BJ (cell line): ENCODE measurements at places on chromosomes 3 and 15.

DNA sequence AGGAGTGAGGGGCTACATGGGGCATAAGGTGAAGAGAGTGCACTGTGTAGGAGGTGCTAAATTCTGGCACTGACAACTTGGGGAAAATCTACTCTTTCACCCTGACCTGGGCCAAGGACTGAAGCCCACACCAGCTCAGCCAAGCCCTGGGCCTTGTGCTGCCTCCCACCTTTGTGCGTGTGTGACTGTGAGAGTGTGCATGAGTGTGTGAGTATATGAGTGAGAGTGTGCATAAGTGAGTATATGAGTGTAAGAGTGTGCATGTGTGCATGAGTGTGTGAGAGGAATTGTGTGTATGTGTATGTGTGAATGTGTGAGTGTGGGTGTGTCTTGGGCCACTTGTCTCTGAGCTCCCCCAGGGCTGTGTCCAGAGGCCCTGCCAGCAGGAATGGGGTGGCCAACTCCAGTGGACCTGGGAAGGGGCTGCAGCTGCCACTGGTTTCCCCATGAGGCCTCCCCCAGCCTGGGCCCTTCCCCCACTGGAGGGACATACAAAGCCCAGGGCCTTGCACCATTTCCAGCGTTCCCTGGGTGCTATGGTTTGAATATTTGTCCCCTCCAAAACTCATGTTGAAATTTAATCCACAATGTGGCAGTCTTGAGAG is 15.2 kb downstream of the C3orf22 start:
- no peak for DNase-seq

GRCh38 chr3:99871231-99872045 is 53.8 kb downstream of the CMSS1 start:
- DNase-seq: no peak

- no peak for DNase-seq
Observed at GRCh38 chr3:127953091-127954035, 38.3 kb downstream of the KBTBD12 start.

DNA sequence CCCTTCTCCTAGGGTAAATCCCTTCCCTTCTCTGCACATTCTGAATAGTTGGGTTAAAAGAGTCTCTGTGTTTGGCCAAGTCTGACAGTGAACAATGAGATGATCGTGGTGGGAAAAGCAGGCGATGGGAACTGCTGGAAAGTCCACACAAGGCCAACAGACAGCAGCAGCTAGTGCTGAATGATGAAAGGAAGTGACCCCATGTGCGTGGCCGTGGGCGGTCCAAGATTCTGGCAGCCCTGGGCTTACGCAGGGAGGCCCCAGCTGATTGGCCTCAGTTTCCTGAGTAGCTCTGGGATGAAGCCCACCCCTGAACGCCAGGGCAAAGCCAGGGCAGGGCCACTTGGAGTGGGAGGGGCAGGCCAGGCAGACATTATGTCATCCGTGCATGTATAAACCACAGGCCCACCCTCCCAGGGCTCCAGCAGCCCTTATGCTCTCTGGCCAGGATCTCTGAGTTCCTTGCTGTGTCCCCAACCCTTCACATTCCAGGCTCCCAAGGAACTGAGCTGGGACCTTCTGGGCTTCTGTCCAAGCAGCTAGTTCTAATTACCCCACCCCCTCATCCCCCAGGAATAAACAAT is 57.8 kb downstream of the CDC25A start:
- DNase-seq: peak; percentile 70

- DNase-seq: no peak
Observed at GRCh38 chr3:44865272-44866035, 3.7 kb downstream of the TMEM42 start.

GRCh38 chr3:30667280-30667651 is 60.9 kb downstream of the TGFBR2 start:
- no peak for DNase-seq

- no peak for DNase-seq
Observed at GRCh38 chr3:188169830-188170455, 16.0 kb downstream of the LPP start.

DNA sequence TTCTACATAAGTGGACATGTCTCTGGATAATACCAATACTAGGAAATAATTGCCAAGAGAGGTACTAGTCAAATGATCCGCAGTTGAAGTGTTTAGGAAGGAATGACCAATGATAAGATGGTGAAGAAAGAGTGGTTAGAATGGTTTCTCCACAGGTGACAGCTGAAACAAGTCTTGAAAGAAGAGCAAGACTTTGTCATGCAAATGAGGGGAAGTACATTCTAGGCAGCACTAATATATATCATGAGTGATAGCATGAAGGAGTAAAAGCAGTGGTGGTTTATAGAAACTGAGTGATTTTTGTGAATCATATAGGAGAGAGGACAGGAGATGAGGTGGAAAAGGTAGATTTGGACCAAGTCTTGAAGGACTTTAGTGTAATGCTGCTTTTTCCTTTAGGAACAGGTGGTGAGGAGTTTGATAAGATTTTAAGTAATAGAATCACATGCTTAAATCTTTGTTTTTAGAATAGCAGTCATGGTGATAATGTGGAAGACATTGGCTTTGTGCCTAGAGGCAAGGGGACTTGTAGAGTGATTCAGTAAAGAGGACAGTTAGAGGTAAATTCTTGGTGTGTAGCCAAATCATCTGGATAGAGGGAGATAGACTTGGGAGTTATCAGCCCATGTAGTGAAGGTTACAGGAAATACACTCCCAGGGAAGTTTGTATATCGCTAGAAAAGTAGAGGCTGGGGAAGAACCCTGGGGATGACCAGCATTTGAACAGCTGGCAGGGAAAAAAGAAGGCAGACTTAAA is 31.9 kb downstream of the SLMAP start:
- DNase-seq: no peak

DNA sequence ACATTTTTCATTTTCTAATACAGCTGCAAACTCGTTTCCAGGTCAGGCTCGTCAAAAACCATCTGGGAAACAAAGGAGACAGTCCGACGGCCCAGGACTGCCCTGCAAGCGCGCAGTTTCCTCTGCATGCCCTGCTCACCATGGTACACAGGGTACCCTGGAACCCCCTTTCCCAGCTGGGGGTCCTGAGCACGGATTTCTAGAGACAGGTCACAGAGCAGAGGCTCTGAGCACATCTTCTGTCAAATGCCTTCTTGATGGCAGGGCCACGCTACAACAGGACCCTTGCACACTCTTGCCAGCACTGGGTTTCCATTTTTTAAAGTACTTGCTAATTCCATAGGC is 8.1 kb downstream of the ZXDC start:
- no peak for DNase-seq

GRCh38 chr15:62883938-62884479 is 158.5 kb upstream of the TPM1 start:
- peak; percentile 99 for DNase-seq

GRCh38 chr3:69385723-69386555 is at the start of gene FRMD4B:
TSS of gene FRMD4B (minus strand) at chr3:69386088. CDS start at chr3:69385989, 99 bp downstream.
- DNase-seq: no peak

DNA sequence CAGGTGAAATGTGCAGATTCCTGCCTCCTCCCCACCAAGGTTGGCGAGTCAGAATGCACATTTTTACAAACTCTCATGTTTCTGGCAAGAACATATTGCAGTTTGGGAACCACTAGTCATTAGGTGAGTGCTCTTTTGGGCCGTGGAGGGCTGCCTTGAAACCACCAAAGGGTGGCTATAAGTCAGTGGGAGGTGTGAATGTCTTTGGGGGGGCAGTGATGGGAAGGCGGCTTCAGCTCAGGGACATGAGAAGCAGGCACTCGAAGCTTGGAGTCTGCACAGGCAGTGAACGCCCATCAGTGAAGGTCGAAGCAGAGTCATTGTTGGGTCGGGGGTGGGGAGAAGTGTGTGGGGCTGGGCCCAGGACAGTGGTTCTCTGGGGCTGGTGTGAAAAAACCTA is 1.1 kb downstream of the NOX5 start:
- no peak for DNase-seq

GRCh38 chr3:124174476-124174875 is 182.6 kb upstream of the ROPN1 start:
- DNase-seq: no peak

- DNase-seq: no peak
Observed at GRCh38 chr15:25735550-25736384, 127.4 kb downstream of the ATP10A start.

GRCh38 chr15:96334017-96334704 is 3.7 kb downstream of the NR2F2 start:
- no peak for DNase-seq

DNA sequence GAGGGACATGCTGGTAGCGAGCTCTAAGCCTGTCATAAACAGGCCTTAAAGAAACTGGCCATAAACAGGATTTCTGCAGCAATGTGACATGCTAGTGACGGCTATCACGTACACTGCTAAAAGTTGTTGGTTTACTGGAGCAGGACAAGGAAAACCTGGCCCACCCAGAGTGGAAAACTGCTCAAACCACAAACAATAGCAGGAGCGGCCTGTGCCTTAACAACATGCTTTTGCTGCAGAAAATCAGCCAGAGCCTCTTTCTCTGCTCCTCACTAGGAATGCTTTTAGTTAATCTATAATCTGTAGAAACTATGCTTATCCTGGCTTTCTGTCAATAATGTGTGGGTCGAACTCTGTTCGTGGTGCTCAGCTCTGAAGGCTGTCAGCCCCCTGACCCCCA is 202.9 kb upstream of the UBE3A start:
- DNase-seq: no peak

DNA sequence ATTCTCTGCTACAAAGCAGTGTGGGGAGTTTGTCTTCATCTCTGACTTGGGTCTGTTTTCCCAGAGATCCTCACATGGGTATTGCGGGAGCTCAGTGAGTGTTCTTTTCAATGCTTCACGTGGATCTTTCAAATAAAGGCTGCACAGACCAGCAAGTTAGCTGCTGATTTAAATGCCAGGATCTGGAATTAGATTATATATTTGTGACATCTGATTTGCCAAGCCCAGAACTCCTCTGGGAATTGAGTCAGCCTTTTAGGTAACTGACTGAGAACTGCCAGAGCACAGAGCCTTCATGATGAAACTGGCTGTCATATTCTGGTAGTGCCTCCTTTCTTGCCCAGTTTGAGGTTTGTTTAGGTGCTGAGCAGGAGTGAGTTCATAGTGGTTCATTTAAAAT is 14.7 kb downstream of the EDEM1 start:
- no peak for DNase-seq

GRCh38 chr3:28036599-28037575 is 204.5 kb upstream of the CMC1 start:
- DNase-seq: no peak

DNA sequence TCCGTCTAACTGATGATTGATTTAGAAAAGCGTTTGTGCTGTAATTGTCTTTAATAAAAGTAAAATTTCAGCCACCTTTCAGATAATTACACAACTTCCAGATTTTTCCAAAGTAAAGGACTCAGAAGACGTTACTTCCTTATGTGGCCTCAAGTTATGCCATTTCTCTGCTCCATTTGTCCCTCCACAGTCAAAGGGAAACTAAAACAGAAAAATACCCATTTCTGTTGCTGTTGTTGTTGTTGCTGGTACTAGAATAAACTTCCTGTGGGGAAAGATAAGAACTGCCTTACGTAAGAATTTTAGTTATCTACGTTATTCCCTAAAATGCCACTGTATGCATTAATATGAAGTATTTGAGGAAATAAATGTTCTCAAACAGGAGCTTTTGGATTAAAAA is 153.9 kb downstream of the P3H2 start:
- no peak for DNase-seq

GRCh38 chr15:27846722-27847395 is 252.3 kb downstream of the OCA2 start:
- DNase-seq: no peak

DNA sequence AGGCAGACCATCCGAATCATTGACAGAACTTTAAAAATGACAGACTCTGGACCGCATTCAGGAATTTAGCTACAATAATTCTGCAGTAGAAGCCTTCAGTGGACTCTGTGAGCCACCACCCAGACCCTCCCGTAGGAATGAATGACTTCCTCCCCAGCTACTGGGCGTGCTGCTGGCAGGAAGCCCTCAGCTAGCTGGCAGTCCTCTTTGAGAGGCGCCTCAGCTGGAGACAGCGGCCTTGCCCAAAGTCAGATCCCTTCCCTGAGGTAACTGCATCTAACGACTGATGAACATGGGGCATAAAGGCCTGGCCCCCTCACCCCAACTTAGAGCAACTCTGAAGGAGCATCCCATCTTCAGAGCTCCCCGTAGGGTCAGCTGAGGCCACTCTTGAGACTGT is 25.8 kb downstream of the CRABP1 start:
- DNase-seq: no peak

GRCh38 chr15:47755941-47756340 is 38.6 kb downstream of the SEMA6D start:
- no peak for DNase-seq

DNA sequence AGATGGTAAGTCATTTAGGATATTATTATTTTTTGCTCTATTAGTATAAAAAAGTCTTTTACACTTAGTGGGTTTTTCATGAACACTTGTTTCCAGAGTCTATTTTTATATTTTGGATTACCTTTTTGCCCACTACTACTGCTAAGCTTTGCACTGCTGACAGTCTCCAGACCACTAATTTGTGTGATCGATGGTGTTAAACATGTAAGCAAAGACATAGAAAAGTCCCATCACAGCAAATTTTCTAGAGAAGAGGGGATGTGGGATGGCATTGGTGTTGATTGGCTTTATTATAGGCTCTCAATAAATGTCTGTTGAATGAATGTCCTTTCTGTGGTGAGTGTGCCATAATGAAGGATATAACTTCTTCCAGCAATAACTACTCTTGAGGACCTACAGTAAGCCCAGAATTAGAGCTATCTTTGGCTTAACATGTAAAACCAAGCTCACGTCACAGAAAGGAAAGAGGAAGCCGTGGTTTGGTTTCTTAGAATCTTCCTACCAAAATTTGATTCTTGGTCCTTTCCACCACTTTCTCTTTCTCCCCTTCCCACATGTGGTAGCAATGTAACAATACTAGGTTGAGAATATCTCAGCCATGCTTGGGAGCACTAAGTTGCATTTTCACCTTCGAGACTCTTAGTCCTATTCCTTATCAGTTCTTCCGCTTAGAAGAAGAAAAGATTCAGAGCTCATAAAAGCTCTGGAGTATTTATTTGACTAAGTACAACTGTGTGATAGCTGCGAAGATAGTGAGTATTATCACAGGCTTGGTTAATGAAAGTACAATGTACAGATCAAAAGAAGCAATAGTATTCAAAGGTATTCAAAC is 90.6 kb upstream of the UMPS start:
- no peak for DNase-seq

DNA sequence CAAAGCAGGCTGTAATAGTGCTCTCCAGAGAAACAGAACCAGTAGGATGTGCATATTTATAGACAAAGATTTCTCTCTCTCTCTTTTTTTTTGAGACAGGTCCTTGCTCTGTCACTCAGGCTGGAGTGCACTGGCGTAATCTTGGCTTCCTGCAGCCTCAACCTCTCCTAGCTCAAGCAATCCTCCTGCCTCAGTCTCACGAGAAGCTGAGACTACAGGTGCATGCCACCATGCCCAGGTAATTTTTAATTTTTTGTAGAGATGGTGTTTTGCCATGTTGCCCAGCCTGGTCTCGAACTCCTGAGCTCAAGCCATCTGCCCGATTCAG is 67.1 kb upstream of the CHD2 start:
- DNase-seq: no peak

GRCh38 chr15:44541282-44541958 is 4.5 kb downstream of the EIF3J start:
- peak; percentile 41 for DNase-seq
